ENCODE measurements at places on chromosomes 7 and 10. TPM values are rescaled to one million over a fixed set of nuclear protein-coding genes. Genes with fewer than 3 reads are reported as not detected.
A peak's percentile ranks its signal among the peaks of the same experiment; 100 is the strongest.

The LBX1 gene
- not detected for polyA plus RNA-seq

The EBLN1 gene
- not detected for polyA plus RNA-seq

The MYOF gene
- 8.0 TPM for polyA plus RNA-seq

The CRYGN gene
- polyA plus RNA-seq = 0.70 TPM

The NEUROG3 gene
- polyA plus RNA-seq = not detected

The TLX1 gene
- not detected for polyA plus RNA-seq

The MALRD1 gene
- polyA plus RNA-seq = 0.24 TPM

The PNLIPRP2 gene
- polyA plus RNA-seq = not detected

The PANK1 gene
- 4.6 TPM for polyA plus RNA-seq

GRCh38 chr10:31759799-31760626, 168.6 kb downstream of the ARHGAP12 start:
- peak; percentile 98 for DNase-seq

DNA sequence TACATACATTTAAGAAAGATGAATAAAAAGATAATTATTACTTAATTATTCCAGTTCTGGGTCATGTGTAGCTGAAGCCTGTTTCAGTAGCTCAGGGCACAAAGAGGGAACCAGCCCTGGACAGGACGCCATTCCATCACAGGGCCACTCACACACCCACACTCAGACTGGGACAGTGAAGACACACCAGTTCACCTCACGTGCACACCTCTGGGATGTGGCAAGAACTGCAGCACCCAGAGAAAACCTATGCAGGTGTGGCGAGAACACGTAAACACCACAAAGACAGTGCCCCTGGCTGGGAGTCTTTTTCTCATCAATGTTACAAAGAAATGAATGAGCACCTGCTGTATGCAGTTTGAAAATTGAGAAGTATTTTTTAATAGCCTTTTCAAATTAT, 1.6 kb upstream of the IDI1 start:
- no peak for DNase-seq

- peak; percentile 15 for DNase-seq
These were observed 13.3 kb upstream of the CPXM2 start for GRCh38 chr10:123904834-123905409.

DNA sequence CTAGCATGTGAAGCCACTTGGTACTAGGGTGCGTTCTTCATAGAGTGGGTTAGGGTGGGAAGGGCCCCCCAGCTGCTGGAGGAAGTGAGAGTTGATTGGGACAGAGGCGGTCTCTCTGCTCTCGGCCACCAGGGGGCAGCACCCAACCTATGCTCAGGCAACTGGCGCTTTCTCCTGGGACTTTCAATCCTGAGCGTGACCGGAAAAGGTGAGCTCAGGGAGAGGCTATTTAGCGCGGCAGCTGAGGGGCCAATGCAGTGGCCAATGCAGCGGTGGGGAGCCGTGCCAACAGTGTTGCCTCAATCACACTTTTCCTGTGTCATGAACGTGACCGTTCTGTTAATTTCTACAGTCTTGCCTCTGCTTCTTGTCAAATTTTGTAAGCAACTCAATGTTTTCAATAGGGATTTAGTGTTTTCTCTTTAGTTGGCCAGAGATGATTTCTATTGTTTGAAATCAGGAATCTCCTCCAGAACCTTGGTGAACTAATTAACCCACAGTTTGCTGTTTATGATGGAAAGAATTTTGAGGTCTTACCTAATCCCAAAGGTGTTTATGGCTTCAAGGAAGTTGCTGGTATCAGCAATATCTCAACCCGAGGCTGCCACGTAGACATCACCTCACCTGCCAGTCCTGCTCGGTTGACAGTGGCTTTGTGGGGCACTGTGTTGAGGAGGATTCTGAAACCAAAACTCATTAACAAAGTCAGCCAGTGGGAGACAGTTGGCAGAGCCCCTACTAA, 67.9 kb upstream of the PDZD8 start:
- DNase-seq = peak; percentile 39

GRCh38 chr10:31770307-31770902, 158.2 kb downstream of the ARHGAP12 start:
- DNase-seq = no peak

GRCh38 chr10:71486484-71487114, 89.9 kb downstream of the CDH23 start:
- DNase-seq = no peak

- DNase-seq = no peak
These were observed at the start of gene KAZALD1 for GRCh38 chr10:101061624-101062231. TSS of gene KAZALD1 (plus strand) at chr10:101061989. CDS start at chr10:101062593, 604 bp downstream.

GRCh38 chr10:36943544-36943943, 181.9 kb upstream of the ANKRD30A start:
- no peak for DNase-seq

- DNase-seq = no peak
These were observed 56.6 kb upstream of the ANK3 start for GRCh38 chr10:60446070-60446833.

DNA sequence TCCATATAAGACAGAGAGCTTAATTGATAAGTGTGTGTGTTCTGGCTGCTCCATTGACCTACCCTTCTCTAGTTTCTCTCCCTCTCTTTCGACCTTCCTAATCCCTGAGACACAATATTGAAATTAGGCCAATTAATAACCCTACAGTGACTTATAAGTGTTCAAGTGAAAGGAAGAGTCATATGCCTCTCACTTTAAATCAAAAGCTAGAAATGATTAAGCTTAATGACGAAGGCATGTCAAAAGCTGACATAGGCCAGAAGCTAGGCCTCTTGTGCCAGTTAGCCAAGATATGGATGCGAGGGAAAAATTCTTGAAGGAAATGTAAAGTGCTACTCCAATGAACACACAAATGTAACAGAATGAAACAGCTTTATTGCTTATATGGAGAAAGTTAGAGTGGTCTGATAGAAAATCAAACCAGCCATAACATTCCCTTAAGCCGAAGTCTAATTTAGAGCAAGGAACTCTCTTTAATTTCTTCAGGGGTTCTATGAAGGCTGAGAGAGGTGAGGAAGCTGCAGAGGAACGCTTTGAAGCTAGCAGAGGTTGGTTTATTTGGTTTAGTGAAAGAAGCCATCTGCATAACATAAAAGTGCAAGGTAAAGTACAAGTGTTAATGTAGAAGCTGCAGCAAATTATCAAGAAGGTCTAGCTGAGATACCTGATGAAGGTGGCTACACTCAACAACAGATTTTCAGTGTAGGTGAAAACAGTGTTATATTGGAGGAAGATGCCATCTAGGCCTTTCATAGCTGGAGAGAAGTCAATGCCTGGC, 53.8 kb downstream of the ST7 start:
- no peak for DNase-seq

DNA sequence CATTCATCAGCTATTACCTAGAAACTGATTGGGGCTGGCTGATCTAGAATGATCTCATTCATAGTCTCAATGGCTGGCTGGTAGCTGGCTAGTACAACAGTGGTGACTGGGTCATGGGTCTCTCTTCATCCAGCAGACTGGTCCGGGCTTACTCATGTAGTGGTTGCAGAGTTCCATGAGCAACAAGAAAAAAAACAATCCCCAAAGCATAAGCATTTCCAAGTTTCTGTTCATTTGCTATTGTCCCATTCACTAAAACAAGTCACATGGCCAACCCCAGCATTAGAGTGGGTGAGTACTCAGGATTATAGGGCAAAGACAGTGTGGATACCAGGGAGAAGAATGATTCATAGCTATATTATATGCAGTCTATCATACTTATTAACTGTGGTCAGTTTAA, 85.2 kb upstream of the SEMA3C start:
- no peak for DNase-seq

DNA sequence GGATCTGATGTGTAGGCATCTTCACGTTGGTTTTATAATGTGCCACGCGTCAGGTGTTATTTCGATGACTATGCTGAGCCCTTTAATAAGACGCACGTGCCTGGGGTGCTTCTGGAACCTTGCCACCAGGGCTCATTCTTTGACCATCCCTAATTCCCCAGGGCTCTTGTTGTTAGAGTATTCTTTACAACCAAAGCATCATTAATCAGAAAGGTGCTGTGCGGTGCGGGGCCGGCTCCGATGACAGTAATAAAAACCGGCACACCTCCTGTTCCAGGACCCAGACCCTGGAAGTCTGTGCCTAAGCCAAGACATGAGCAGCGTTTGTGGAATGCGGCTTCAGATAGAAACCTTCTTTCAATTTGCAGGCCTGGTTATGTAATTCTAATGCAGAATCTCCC, 58.4 kb downstream of the MGMT start:
- DNase-seq = no peak

- DNase-seq = no peak
These were observed 16.7 kb upstream of the AZGP1 start for GRCh38 chr7:99992330-99993038.

- no peak for DNase-seq
These were observed 139.0 kb downstream of the TACC2 start for GRCh38 chr10:122127943-122128342.

Measured in brain (organoid and tissue), 16 donors.